ENCODE measurements at places on chromosomes 1 and 21. TPM values are rescaled to one million over a fixed set of nuclear protein-coding genes. Genes with fewer than 3 reads are reported as not detected.
A peak's percentile ranks its signal among the peaks of the same experiment; 100 is the strongest.

DNA sequence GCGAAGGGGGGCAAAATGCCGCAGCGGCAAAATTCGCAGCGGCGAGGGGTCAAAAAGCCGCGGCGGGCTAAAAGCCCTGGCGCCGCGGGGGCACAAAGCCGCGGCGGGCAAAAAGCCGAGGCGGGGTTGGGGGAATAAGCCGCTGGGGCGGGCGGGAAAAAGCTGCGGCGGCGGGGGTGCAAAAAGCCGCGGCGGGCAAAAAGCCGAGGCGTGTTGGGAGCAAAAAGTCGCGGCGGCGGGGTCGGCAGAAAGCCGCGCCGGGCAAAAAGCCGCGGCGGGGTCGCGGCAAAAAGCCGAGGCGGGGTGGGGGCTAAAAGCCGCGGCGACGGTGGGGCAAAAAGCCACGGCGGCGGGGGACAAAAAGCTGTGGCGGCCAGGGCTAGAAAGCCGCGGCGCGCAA, 3902.5 kb downstream of the SRGAP2C start:
- H3K4me3 ChIP-seq, result no peak overlapping the region
- no peak for DNase-seq
- no peaks in the 10 kb centered on the region for H3K27me3 ChIP-seq
- no peaks in the 10 kb centered on the region for H3K4me1 ChIP-seq

DNA sequence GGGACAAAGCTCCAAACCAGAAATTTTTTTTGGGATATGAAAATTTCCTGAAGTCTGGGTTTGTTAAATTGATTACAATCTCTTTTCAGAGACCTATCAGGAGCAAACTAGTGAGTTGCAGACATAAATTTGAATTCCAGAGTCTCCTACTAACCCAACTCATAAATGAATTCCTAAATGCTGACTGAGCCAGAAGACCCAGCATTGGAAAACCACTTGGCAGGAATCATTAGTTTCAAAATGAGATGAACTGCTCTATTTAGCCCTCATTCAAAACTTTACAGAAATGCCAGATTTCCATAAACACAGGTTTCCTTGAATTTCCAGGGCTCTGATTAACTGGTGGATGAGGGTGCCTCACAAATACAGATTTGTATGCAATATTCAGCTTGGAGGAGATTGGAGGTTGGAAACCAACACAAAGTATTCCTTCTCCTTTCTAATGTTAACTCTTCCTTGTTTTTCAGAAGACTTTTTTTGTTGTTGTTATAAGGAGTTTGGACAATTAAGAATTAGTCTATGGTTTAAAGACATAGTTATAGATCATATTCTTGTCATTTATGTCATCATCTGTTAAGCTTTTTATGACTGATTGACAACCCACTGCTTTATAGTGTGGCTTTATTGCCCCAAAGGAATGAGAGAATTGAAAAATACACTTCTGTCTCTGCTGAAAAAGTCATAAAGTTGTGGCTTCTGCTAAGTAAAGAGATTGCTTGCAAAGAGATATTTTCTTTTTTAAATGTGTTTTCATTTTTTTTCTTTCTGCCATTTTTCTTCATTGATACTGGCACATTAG, 222.8 kb downstream of the HLX start:
- H3K27ac ChIP-seq, result no peak overlapping the region
- no peak overlapping the region for H3K4me3 ChIP-seq
- peaks cover 6% of the 10 kb centered on the region for H3K36me3 ChIP-seq
- peaks cover 14% of the 10 kb centered on the region for H3K4me1 ChIP-seq

- H3K4me3 ChIP-seq, result no peak overlapping the region
- no peak overlapping the region for H3K27ac ChIP-seq
- H3K36me3 ChIP-seq, result peaks cover 3% of the 10 kb centered on the region
Measured at GRCh38 chr1:3322450-3323020, 131.9 kb upstream of the ARHGEF16 start.

DNA sequence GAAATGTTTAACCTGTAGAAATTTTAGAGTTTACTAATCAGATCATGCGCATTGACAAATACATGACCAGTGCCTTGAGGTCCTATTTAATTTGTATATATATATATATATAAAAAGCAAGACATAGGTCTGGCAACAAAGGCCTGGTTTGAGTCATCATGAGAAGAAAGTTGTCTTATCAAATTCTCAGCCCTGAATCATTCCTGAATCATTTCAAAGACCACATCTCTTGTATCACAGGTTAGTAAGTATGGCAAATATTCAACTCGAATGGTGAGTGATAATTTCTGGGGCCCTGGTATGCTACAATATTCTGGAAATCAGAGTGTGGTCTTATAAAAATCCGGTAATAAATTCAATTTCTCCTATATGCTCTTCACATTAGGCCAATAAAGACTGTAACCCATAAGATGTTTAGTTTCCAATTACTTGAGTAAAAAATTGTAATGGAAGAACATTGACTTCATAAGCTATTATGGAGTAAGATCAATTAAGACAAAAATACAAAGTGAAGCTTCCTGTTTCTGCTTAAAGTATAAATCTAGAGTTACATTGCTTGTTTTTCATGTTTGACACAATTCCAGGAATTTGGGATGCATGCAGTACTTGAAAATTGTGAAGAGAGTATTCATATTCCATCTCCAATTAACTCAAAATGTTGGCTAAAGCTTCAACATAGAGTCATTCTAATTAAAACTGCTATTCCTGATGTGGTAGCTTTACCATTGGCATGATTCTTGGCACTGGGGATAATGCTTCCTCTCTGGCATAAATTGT, 309.4 kb downstream of the BRINP3 start:
- H3K4me3 ChIP-seq, result no peak overlapping the region
- H3K27me3 ChIP-seq, result no peaks in the 10 kb centered on the region
- no peak overlapping the region for H3K27ac ChIP-seq
- no peaks in the 10 kb centered on the region for H3K36me3 ChIP-seq
- no peaks in the 10 kb centered on the region for H3K4me1 ChIP-seq

GRCh38 chr1:226108935-226109828, 46.7 kb downstream of the H3-3A start:
- no peaks in the 10 kb centered on the region for H3K36me3 ChIP-seq
- H3K4me3 ChIP-seq, result peak overlapping the region; percentile 93
- no peak for DNase-seq
- H3K27ac ChIP-seq, result peak overlapping the region; percentile 73
- peaks cover 22% of the 10 kb centered on the region for H3K4me1 ChIP-seq

GRCh38 chr1:92136341-92136740, 56.2 kb downstream of the BTBD8 start:
- H3K27me3 ChIP-seq, result no peaks in the 10 kb centered on the region
- no peak overlapping the region for H3K27ac ChIP-seq
- no peaks in the 10 kb centered on the region for H3K4me1 ChIP-seq
- no peaks in the 10 kb centered on the region for H3K36me3 ChIP-seq
- H3K4me3 ChIP-seq, result no peak overlapping the region
- no peak for DNase-seq

DNA sequence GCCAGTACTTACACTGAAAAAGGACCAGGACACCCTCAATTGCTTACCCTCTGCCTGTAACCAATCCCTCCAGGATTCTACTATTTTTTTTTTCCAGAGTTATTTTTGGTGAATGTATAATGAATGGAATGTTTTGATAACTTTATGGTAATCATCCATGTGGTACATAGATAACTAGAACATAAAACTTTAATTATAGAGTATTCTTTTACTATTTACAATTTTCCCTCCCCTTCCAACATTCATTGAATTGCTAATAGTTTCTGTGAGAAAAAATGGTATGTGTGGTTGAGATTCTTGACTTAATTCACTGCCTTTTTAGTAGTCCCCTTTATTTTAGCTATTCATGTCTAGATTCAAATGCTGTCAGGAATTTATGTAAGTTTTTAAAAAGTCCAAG, 164.6 kb downstream of the CYYR1 start:
- H3K4me1 ChIP-seq, result peaks cover 9% of the 10 kb centered on the region
- H3K27me3 ChIP-seq, result no peaks in the 10 kb centered on the region
- H3K27ac ChIP-seq, result no peak overlapping the region
- DNase-seq, result no peak
- H3K36me3 ChIP-seq, result no peaks in the 10 kb centered on the region

GRCh38 chr1:115112496-115113375, 23.4 kb upstream of the TSPAN2 start:
- H3K36me3 ChIP-seq, result no peaks in the 10 kb centered on the region
- H3K4me1 ChIP-seq, result no peaks in the 10 kb centered on the region
- no peaks in the 10 kb centered on the region for H3K27me3 ChIP-seq
- no peak overlapping the region for H3K4me3 ChIP-seq

GRCh38 chr1:245995474-245995873, 511.6 kb downstream of the SMYD3 start:
- H3K4me1 ChIP-seq, result no peaks in the 10 kb centered on the region
- H3K27ac ChIP-seq, result no peak overlapping the region
- no peak overlapping the region for H3K4me3 ChIP-seq
- DNase-seq, result no peak

GRCh38 chr1:171487038-171487437, 1.7 kb downstream of the PRRC2C start:
- H3K4me3 ChIP-seq, result peak overlapping the region; percentile 97
- H3K27ac ChIP-seq, result peak overlapping the region; percentile 98
- no peaks in the 10 kb centered on the region for H3K27me3 ChIP-seq
- no peak for DNase-seq
- H3K4me1 ChIP-seq, result peaks cover 61% of the 10 kb centered on the region

DNA sequence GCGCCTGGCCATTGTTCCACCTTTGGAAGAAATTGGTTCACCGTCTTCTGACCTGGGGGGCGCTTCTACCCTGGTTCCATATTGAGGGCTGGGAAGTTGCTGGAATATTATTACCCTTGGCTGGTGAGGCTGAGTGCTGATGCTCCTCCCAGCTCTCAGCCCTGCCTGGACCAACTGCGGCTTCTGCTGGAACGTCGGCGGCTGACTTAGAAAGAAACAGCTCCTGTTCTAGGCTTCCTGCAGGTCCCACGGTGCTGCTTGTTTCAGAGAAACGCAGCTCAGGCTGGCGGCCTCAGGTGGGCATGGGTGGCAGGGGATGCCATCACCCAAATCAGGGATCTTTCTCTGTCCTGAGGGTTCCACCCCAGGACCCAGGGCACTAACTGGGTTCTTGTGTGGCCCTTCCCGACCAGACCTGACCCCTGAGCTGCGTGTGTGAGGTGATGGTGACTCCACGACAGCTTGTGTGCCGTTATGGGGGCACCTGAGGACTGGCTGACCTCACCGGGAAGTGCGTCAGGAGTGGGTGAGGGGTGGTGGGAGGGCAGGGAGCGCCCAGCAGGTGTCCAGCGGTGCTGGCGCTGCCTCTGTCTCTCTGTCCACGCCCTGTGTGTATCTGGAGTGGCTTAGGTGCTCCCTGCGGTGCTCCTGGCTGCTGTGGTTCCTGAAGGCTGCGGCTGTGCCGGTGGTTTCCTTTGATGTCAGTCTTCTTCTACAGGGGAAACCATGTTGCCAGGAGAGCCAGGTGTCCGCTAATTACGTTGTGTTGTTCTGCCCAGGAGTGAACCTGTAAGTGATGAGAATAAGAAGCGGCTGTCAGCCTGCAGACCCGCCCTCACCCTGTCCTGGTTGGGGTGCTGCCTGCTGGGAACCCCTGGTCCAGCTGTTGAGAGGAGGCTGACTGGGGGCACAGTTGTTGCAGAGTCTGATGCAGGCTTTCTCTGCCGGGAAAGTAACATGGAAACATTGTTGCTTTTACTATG, 8.9 kb downstream of the SKI start:
- H3K4me1 ChIP-seq, result peaks cover 91% of the 10 kb centered on the region
- peak overlapping the region; percentile 92 for H3K4me3 ChIP-seq
- H3K27me3 ChIP-seq, result no peaks in the 10 kb centered on the region

DNA sequence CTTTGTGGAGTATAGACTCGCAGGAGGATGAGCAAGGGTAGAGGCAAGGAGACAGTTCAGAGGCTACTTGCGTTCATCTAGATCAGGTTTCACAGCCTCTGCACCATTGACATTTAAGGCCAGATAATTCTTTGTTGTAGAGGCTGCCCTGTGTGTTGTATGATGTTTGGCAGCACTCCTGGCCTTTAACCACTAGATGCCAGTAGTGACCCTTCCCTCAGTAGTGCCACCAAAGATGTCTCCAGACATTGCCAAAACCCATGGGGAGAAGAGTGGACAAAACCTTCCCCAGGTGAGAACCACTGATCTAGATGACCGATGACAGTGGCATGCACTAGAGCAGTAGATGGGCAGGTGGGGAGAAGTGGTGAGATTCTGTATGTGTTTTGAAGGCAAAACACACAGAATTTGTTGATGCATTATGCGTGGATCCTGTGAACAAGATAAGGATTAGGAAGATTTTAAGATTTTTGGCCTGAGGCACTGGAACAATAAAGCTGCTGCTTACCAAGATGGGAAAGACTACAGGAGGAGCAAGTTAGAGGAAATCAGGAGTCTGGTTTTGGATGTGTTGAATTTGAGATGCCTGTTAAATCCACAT, 9.9 kb upstream of the COG2 start:
- peak; percentile 18 for DNase-seq
- peaks cover 10% of the 10 kb centered on the region for H3K27me3 ChIP-seq
- no peak overlapping the region for H3K27ac ChIP-seq

- H3K4me3 ChIP-seq, result no peak overlapping the region
- no peaks in the 10 kb centered on the region for H3K36me3 ChIP-seq
- H3K27ac ChIP-seq, result no peak overlapping the region
- no peak for DNase-seq
- H3K4me1 ChIP-seq, result no peaks in the 10 kb centered on the region
Measured at GRCh38 chr1:246043556-246043955, 463.5 kb downstream of the SMYD3 start.

DNA sequence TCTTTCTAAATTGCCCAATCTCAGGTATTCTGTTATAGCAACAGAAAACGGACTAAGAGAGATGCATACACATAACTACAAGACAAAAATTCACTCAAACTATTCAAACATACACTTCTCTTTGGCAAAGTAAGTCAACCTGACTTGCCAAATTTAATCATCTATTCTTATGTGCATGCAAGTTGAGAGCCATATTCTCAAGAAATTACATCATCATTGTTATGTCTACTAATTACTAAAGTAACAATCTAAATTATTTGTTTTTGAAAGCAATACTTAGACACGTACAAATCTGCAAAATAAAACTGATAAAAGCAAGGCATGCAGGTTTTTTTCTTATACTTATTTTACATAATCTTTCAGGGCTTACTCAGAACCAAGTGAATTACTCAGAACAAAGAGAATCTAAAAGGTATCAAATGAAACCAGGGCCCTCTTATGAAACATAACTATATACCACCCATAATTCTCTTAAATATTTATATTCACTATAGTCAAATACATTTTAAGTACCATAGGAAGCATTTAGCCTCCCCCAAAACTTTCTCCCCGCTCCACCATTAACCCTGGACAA, 62.3 kb downstream of the HLCS start:
- H3K27me3 ChIP-seq, result no peaks in the 10 kb centered on the region
- DNase-seq, result no peak
- peak overlapping the region; percentile 60 for H3K4me3 ChIP-seq
- peak overlapping the region; percentile 89 for H3K27ac ChIP-seq
- peaks cover 2% of the 10 kb centered on the region for H3K36me3 ChIP-seq

GRCh38 chr1:171666114-171666769, 13.8 kb upstream of the MYOC start:
- H3K27ac ChIP-seq, result no peak overlapping the region
- no peak for DNase-seq
- no peaks in the 10 kb centered on the region for H3K36me3 ChIP-seq
- H3K4me1 ChIP-seq, result no peaks in the 10 kb centered on the region

GRCh38 chr1:162200096-162200847, 130.8 kb downstream of the NOS1AP start:
- peaks cover 15% of the 10 kb centered on the region for H3K27me3 ChIP-seq
- no peaks in the 10 kb centered on the region for H3K4me1 ChIP-seq
- H3K36me3 ChIP-seq, result no peaks in the 10 kb centered on the region
- no peak overlapping the region for H3K27ac ChIP-seq

The TMEM269 gene
- total RNA-seq, result 0.81 TPM

The NRIP1 gene
- 18.1 TPM for total RNA-seq

The KCNQ4 gene
- 0.60 TPM for total RNA-seq

The SPRR2A gene
- total RNA-seq, result not detected

The GJC2 gene
- 0.77 TPM for total RNA-seq

The SH2D2A gene
- 221 TPM for total RNA-seq

The BRDT gene
- total RNA-seq, result not detected

The FAM72A gene
- 46.0 TPM for total RNA-seq

Data from activated T-cell treated with anti-CD3 and anti-CD28 coated beads, Interleukin-2, amount 50 U/mL, for 72 hours (primary cell).